ENCODE measurements at places on chromosomes 2 and 18. TPM values are rescaled to one million over a fixed set of nuclear protein-coding genes. Genes with fewer than 3 reads are reported as not detected.

Gene POU3F3
- not detected for polyA plus RNA-seq

Gene C1QL2
- not detected for polyA plus RNA-seq

Gene PTPRN
- not detected for polyA plus RNA-seq

Gene C2orf69
- 8.6 TPM for polyA plus RNA-seq

Gene MC4R
- 0.03 TPM for polyA plus RNA-seq

Gene ZNF532
- polyA plus RNA-seq: 49.6 TPM

Gene ST6GAL2
- polyA plus RNA-seq: 0.08 TPM

Gene C2orf92
- 0.66 TPM for polyA plus RNA-seq

Gene C2orf80
- not detected for polyA plus RNA-seq

Gene TSN
- polyA plus RNA-seq: 78.4 TPM

Gene ICA1L
- 1.8 TPM for polyA plus RNA-seq

Gene CFC1
- polyA plus RNA-seq: not detected

Gene CHMP3
- 117 TPM for polyA plus RNA-seq

Gene NEB
- polyA plus RNA-seq: 0.16 TPM

Measured in keratinocyte (primary cell).